NAMALWA (cell line): ENCODE measurements at places on chromosomes 2 and 18.

- DNase-seq: peak; percentile 22
Measured at GRCh38 chr2:178523596-178524134, 43.4 kb downstream of the PLEKHA3 start.

DNA sequence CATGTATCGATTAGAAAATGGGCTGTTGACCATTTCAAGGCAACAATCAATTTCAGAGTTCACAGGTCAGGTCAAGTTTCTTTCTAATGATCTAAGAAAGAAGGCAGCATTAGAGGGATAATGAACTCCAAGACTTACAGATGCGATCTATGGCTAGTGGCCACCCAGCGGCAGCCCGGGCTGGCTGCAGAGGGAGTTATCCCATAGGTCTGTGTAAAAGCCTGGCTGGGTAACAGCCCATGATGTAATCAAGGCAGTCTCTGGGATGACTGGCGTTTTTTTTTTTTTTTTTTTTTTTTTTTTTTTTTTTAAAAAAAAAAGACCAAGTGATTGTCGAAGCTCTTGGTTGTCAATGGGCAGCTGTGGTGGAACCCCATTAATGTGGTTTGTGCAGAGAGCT lies 171.1 kb upstream of the SKOR2 start:
- DNase-seq: no peak

DNA sequence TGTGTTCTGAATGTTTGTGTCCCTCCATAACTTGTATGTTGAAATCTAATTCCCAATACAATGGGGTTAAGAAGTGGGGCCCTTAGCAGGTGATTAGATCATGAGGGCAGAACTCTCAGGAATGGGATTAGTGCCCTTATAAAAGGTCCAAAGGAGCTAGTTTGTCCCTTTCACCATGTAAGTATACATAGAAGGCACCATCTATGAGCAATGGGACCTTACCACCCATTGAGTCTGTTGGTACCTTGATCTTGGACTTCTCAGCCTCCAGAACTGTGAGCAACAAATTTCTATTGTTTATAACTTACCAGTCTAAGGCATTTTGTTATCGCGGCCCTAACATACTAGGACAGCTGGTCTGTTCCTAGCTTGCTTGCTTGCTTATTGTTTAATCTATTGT lies 106.3 kb downstream of the MYCN start:
- DNase-seq: no peak

DNA sequence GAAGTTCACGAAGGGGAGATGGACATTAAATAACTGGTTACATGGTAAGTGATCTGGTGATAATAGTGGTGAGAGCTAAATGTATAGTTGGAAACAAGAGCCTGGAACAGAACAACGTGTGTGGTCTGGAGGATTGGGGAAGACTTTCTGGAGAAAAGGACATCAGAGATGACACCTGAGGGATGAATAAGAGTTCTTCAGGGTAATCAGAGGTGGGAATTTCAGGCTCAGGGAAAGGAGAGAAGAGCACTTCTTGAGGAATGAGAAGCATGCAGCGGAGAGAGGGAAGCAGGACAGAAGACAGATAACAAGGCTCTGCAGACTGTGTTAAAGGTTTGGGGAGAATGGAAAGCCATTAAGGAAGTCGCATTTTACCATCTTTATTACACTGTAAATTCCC lies 450.7 kb downstream of the TNS1 start:
- no peak for DNase-seq

DNA sequence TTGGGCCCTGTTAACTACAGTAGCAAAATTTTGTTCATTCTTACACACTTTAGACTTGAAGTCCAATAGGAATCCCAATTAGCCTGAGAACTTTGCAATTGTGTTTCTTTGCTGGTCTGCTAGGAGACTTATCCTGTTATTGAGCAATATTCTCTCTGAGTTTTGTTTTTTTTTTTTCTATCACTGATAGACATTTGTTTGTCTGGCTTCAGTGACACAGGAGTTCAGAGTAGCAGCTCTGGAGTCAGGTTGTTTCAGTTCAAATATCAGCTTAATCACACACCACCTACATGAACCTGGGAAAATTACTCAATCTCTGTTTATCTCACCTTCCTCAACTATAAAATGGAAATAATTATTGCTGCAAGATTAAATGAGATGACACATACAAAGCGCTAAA lies 360.2 kb upstream of the POU3F3 start:
- DNase-seq: no peak

GRCh38 chr2:95024960-95025405 lies 525 bp upstream of the MAL start:
- DNase-seq: no peak

- no peak for DNase-seq
Measured at GRCh38 chr2:121197369-121198091, 87.5 kb downstream of the TFCP2L1 start.

DNA sequence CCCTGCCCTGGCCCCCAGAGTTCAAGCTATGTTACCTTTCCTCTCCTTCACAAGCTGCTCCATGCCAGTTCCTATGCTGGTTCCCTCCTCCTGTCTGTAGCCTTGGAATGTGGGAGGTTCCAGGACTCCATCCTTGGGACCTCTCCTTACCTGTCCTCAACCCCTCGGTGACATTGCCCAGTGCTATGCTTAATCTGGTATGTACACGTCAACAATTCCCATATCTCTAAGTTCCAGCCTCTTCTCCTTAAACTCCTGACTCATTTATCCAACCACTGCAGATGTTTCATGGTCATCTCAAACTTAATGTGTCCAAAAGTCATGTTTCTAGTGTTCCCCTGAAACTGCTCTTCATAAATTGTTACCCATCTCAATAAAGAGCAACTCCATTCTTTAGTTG lies 160.8 kb downstream of the TNS1 start:
- DNase-seq: no peak
